ENCODE measurements at places on chromosomes 7 and 10.

DNA sequence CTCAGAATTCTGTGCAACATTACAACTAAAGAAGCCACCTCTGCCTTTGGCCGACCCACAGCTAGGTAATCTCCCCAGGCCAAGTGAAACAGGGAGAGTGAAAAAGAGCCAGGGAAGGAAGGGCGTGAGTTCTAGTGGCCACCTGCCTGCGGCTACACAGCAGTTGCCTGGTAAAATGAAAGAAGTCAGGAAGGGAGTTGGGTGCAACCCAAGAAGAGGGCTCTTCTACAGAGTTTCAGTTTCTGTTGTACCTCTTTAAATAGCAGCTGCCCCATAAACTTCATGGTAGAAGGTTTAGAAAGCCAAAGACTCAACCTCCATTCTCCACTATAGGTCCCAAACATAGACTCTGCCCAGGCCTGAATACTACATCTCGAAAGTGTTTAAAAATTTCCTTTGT, 76.2 kb upstream of the TMEM168 start:
- no peak for DNase-seq

DNA sequence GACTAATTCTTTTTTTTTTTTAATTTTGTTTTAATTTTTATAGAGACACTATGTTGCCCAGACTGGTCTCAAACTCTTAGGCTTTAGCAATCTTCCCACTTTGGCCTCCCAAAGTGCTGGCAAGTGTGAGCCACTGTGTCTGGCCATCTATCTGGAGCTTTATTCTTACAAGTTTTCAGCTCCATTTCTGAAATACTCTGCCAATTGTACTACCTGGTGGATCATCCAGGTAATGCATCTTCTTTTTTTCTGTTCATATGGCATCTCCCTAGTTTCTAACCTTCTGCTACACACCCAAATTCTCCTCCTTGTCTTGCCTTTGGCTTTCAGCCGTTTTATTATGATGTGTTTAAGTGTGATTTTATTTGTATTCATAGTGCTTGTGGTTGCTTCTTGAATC, 40.2 kb downstream of the ZNF365 start:
- DNase-seq: no peak

DNA sequence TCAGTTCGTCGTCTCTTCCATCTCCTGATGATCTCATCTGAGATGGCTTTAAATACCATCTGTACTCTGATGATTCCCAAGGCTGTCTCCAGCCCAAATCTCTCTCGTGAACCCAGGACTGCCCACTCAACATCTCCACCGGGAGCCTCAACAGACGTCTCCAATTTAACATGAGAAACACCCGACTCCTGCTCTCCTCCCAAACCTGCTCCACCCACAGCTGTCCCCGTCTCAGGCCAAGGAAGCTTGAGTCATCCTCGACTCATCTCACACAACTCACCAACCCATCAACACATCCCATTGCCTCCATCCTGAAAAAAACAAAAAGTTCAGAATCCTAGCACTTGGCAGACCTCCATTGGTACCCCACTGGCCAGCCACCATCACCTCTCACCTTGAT, 29.7 kb upstream of the CALN1 start:
- DNase-seq: no peak

GRCh38 chr7:51060536-51060935, 256.1 kb downstream of the COBL start:
- DNase-seq: no peak

GRCh38 chr10:133253361-133253955, 15.8 kb downstream of the VENTX start:
- DNase-seq: no peak

DNA sequence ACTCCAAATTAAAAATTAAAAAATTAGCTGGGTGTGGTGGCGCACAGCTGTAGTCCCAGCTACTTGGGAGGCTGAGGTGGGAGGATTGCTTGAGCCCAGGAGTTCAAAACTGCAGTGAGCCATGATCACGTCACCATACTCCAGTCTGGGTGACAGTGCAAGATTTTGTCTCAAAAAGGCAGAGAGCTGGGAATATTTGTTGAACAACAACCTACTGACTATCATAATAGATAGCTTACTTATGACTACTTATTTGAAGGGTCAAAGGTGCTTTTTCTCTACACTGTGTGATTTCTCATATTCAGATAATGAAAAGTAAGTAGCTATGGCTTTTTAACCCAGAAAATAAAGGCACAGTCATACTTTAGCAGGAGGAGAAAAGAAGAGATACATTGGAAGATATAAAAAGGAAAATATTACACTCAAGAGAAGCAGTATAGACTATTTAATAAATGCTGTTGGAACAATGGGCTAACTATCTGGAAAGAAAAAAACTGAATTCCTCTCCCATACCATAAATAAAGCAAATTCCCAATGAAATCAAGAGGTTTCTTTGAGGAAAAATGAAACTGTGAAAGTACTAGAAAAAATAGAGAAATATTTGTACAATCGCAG, 6.7 kb downstream of the GSDME start:
- DNase-seq: no peak

- DNase-seq: no peak
Measured at GRCh38 chr7:4416396-4417056, 265.6 kb upstream of the FOXK1 start.

DNA sequence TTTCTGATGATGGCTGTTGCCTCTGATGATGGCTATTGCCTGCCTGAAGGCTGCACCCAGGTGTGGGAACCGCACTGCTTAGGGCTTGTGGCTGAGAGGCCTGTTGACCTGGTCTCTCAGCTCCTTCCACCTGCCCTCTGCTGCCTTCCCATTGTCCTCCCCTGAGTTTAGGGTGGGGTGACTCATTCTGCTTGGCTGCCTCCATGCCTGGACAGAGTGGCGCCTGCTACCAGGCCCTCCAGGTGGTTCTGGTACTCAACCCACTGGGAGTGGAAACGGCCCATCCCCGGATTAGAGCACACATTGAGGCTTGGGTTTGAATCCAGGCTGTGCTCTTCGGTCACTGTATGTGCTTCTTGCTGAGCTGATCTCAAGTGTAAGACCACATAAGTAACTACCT, 120.6 kb downstream of the SEM1 start:
- DNase-seq: no peak

GRCh38 chr7:39674406-39674805, 51.0 kb downstream of the RALA start:
- DNase-seq: no peak

DNA sequence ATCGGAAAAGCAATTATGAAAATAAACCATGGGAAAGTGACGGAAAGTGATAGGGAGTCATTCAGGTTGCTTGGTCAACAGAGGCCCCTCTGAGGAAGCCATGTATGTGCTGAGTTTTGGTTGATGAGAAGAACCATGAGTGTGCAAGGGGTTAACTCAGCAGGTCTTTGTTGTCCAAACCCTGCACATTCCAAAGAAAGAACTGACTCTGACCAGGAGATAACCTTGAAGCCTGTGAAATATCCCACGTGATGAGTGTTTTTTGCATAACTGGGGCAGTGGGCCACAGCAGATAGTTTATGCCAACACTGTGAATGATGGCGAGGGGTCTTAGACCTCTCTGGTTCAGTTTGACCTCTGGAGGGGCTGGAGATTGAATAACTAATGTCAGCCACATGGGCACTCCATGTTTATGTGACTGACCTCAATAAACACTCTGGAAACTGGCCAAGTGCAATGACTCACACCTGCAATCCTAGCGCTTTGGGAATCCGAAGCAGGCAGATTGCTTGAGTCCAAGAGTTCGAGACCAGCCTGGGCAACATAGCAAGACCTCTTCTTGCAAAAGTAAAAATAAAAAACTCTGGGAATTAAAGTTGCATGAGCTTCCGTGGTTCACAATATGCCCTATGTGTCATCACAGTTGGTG, 154.0 kb upstream of the FOXK1 start:
- DNase-seq: no peak

- DNase-seq: no peak
Measured at GRCh38 chr10:128883231-128884032, 583.6 kb upstream of the MGMT start.

GRCh38 chr7:33986451-33986850, 81.1 kb downstream of the BMPER start:
- DNase-seq: no peak

GRCh38 chr10:118682533-118682932, 72.2 kb downstream of the CACUL1 start:
- no peak for DNase-seq

- no peak for DNase-seq
Measured at GRCh38 chr7:46943996-46944395, 637.9 kb downstream of the TNS3 start.

DNA sequence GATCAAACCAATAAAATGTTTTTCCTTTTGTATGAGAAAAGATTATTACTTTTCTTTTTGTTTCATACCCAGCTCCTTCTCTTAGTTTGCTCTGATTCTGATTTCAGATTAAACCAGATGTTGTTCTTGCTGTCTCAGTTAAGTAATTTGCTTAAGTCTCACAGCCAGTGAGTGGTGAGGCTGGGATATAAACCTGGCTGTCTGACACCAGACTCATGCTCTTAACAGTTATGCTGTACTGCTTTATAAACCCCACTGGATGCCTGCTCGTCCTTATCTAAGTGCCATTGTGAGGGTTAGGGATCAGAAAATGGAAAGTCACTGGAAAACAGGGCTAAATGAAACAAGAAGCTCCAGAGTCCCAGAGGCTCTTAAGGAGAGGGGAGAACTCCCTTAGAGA, 24.3 kb downstream of the GARS1 start:
- no peak for DNase-seq

GRCh38 chr10:77586719-77587415, 50.7 kb downstream of the KCNMA1 start:
- no peak for DNase-seq

DNA sequence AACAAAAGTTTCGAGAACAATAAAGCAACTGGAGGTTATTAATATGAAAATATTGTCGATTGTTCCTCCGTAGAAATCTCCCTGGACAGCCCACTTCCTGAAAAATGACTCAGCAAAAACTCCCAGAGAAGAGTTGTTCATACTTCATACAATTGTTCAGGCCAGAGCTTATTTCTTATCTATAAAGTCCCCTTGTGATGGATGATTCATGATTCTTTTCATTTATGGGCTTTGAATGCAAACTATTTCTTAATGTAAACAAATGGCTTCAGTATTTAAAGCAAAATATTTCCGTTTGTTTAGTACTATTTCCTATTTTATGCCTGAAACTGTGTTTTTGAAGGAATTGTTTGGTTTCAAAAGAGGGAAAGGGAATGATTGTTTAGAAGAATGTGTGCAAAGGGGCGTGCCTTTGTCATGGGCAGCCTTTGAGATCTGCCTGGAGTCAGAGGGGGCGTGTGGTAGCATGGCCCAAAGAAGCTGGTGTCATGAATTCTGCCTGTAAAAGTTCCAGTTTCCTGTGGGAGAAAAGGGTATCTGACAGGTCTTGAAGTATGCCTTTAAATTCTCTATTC, 26.2 kb upstream of the EXOC6 start:
- no peak for DNase-seq

GRCh38 chr7:22845221-22845834, 22.7 kb upstream of the TOMM7 start:
- no peak for DNase-seq

GRCh38 chr7:77657427-77658224, 38.6 kb upstream of the RSBN1L start:
- DNase-seq: no peak

GRCh38 chr7:151806952-151807775, 69.8 kb downstream of the PRKAG2 start:
- no peak for DNase-seq

- no peak for DNase-seq
Measured at GRCh38 chr10:2933924-2934323, 133.4 kb upstream of the PFKP start.

DNA sequence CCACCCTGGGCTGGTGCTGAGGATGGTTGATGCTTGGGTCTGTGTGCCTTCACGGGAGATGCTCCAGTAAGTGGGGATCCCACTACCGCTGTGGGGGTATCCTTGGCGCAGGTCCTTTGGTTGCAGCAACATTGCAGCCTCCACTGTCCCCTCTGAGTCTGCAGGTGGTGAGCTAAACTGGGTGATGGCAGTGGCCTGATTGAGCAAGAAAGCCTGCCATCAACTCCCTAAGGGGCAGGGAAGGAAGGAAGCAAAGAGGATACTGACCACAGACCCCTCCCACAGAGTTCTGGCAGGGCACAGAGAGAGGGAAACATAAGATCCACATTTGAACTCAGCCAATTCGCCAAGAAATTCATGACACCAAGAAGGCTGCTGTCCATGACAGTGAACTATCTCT, 43.2 kb downstream of the MYO1G start:
- DNase-seq: no peak

- peak; percentile 18 for DNase-seq
Measured at GRCh38 chr7:18494821-18495408, 634 bp upstream of the HDAC9 start.

DNA sequence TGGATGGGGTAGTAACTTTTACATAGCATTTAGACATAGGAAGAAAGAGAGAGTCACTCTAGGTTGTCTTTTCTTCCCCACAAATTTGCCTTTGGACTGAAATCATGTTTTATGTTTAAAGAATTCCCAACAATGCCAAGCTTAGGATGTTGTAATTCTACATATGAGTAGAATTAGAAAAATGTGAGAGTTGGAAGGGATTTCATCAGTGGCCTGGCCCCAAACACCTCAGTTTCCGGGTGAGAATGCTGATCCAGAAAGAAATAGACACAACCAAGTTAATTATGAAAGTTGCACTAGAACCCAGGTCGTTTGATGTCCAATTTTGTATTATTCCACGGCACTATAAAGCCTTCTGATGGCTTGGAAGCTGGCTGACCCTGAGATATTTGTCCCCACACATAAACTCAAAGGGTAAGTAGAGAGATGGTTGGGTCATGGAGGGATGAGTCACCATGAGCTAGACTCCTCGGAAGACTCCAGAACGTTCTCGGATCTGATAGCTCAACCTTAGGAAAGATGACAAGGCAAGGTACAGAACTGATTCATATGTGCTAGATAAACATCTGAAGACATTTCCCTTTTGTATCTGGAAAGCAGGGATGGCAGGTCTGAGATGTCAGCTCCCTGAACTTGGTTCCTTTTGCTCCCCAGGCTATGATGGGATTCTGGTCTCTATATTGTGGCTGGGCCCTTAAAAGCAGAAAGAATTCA, 48.8 kb upstream of the SLC35B4 start:
- DNase-seq: no peak

DNA sequence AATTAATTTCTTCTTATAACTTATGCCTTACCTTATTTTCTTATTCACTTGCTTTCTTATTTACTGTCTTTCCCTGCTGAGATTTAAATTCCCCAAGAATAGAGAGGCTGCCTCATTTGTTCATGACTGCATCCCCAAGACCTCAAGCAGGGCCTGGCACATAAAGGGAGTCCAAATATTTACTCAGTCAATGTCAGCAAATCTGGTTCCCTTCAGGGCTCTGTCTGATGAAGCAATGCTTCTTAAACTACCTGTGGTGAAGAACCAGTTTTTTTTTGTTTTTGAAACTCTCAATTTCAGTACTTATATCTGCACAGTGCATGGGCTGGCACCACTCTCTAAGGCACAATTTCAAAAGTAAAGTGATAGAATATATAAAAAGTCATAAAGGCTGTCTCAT, 4.7 kb downstream of the ZNF239 start:
- no peak for DNase-seq

DNA sequence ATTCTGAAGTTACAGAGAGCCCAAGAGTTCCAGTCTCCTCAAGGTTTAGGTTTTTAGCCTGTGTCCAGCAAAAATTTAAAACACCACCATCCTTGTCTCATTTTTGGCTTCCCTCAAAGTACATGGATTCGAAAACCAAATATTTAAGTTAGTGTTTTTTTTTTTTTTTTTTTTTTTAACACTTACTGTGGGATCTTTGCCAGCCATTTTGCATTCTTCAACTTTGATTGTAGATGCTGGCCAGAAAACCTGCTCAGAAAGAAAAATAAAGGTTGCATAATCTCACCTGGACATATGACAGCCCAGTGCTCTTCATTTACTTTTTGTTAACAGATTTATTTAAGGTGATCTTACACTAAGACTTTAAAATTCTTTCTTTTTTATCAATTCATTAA, 91.6 kb downstream of the SEMA3C start:
- no peak for DNase-seq
